ENCODE measurements at places on chromosomes 3 and 15.
A peak's percentile ranks its signal among the peaks of the same experiment; 100 is the strongest.

DNA sequence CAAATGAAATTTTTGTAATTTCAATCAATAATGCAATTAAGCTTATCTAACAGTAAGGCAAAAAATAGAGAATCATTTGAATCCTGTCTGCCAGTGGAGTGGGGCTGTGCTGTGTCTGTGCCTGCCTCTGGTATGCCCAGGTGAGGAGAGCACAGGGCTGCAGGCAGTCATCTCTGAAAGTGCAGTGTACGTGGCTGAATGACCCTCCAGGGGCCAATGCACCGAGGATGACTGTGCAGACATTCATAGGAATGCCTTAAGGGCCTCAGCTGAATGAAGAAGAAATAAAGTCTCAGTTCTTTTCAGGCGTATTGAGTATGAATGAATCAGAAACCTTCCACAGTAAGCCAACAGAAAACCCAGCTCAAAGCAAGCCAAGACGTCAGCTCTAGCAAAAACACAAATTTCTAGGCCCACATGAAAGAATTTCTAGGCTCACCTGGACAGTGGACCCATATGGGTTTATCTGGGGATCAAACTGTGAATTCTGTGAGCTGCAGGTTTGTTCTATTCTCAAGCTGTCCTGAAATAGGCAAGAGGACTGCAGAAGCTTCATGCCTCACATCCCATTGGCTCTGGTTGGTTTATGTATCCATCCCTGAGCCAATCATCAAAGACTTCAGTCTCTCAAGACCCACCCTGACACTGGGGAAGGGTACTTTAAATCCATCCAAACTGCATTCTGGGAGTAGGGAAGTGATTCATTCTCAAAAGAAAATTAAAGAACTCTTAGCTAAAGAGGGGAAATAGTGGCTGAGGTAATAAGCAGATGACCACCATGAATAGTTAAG is 123.4 kb downstream of the SSR3 start:
- H3K27me3 ChIP-seq: peaks cover 2% of the 10 kb centered on the region
- H3K4me3 ChIP-seq: no peak overlapping the region
- no peak overlapping the region for H3K27ac ChIP-seq
- H3K36me3 ChIP-seq: no peaks in the 10 kb centered on the region
- no peaks in the 10 kb centered on the region for H3K4me1 ChIP-seq
- no peak for DNase-seq

GRCh38 chr3:150790629-150791028 is 27.7 kb upstream of the SIAH2 start:
- H3K4me3 ChIP-seq: no peak overlapping the region
- no peak for DNase-seq
- no peak overlapping the region for H3K27ac ChIP-seq
- no peaks in the 10 kb centered on the region for H3K36me3 ChIP-seq
- peaks cover 7% of the 10 kb centered on the region for H3K4me1 ChIP-seq
- H3K27me3 ChIP-seq: no peaks in the 10 kb centered on the region

GRCh38 chr3:46987743-46988401 is 8.4 kb downstream of the NBEAL2 start:
- no peak overlapping the region for H3K4me3 ChIP-seq
- no peak for DNase-seq
- peaks cover 5% of the 10 kb centered on the region for H3K36me3 ChIP-seq
- H3K27ac ChIP-seq: no peak overlapping the region
- H3K4me1 ChIP-seq: no peaks in the 10 kb centered on the region
- H3K27me3 ChIP-seq: no peaks in the 10 kb centered on the region

GRCh38 chr3:46540550-46540949 is 25.6 kb downstream of the LRRC2 start:
- no peaks in the 10 kb centered on the region for H3K27me3 ChIP-seq
- peaks cover 20% of the 10 kb centered on the region for H3K4me1 ChIP-seq
- no peak overlapping the region for H3K4me3 ChIP-seq

DNA sequence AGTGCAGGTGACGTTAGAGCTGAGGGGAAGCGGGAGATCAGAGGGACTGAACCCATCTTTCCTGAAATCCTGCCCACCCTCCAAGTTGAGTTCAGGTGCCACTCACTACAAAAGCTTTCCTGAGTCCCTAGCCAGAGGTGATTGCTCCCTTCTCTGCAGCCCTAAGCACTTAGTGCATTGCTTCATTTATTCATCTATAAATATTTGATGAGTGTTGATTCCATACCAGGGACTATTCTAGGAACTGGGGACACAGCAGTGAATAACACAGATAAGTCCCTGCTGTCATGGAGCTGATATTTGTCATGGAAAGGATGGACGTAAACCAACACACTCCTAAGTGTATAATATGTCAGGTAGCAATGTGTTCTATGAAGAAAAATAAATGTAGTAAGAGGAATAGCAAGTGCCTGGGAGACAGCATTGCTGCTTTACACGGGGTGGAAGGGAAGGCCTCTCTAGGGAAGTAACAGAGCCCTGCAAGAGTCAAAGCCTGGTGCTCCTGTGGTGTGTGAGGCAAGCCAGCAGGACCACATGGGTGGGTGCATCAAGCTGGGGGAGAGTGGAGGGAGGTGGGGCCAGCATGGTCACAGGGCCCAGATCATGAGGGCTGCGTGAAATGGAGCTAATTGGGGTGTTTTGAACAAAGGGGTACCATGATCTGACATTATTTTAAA is 18.6 kb downstream of the ALPK3 start:
- H3K4me1 ChIP-seq: peaks cover 17% of the 10 kb centered on the region
- H3K4me3 ChIP-seq: no peak overlapping the region
- H3K27ac ChIP-seq: no peak overlapping the region

GRCh38 chr3:134328846-134329245 is 45.4 kb downstream of the AMOTL2 start:
- no peak overlapping the region for H3K4me3 ChIP-seq
- H3K4me1 ChIP-seq: peaks cover 98% of the 10 kb centered on the region
- H3K27me3 ChIP-seq: no peaks in the 10 kb centered on the region
- DNase-seq: no peak
- peak overlapping the region; percentile 97 for H3K27ac ChIP-seq

DNA sequence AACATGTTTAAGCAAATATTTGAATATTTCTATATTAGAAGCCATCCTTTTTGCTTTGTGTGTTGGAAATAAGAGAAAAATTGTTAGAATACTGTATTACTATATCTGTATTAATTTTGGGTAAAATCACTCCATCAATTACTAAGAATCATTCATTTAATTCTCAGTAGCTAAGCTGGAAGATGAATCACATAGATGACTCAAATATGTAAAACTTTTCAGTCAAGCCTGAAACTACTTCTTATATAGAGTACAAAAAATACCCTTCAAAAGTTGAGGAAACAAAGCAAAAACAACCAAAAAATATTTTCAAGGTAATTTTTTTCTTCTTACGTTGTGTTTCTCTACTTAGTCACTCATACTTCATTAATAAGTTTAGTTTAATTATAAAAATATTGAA is 205.7 kb upstream of the ROBO1 start:
- no peak overlapping the region for H3K4me3 ChIP-seq
- peaks cover 31% of the 10 kb centered on the region for H3K4me1 ChIP-seq
- no peaks in the 10 kb centered on the region for H3K27me3 ChIP-seq
- no peak for DNase-seq
